Esophagus squamous epithelium (tissue), 5 donors: ENCODE measurements at places on chromosomes 5 and 9.

DNA sequence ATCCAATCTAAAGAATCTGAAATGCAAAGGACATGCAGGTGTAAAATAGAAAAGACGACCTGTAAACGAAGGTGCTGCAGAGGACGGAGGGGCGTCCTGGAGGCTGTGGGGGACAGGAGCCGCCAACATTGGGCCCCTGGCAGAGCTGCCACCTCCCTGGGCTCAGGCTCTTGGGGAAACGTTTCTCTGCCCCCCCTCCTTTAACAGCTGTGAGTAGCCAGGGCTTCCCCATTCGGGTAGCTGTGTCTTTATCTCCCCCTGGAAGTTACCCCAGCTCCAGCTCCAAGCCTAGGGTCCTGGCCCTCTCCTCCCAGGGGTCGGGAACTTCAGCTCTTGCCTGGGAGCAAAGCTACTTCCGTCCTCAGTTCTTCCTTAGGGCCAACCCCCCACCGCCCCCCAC is 51.5 kb downstream of the PSD2 start:
- no peak for DNase-seq

- no peak for DNase-seq
Observed at GRCh38 chr9:12276505-12276904, 416.7 kb upstream of the TYRP1 start.

- no peak for DNase-seq
Observed at GRCh38 chr5:168897387-168898122, 318.4 kb upstream of the PANK3 start.

DNA sequence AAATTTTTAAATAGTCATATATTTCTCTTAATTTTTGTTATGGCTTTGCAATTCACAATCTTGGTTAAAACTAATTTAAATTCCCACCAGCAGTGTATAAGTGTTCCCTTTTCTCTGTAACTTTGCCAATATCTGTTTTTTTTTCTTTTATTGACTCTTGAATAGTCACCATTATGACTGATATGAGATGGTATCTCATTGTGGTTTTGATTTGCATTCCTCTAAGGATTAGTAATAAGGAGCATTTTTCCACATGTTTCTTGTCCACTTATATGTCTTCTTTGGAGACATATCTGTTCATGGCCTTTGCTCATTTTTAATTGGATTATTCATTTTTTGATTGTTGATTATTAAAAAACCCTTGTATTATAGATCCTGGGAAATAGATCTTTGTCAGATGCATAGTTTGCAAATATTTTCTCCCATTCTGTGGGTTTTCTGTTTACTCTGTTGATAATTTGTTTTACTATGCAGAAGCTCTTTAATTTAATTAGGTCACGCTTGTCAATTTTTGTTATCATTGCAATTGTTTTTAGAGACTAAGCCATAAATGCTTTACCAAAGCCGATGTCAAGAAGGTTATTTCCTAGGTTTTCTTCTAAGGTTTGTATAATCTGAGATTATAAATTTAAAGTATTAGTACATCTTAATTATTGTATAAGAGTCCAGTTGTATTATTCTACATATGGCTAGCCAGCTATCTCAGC is 610.9 kb downstream of the CHSY3 start:
- DNase-seq = no peak

DNA sequence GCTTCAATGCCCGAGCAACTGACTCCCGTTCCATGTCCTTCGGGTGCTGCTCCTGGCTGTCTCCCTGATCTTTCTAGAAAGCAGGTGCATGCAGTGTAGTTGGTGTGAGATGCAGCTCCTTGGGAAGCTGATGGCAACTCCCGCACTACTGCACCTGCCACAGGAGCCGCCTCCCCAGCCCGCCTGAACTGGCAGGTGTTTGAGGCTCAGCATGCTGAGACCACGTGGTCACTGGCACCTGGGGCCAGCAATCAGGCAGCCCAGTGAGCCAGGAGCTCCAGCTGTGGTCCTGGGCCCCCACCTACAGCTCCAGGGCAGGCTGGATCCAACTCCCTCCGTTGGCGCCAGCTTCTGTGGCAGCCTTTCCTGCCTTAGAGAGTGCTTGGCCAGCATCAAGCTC is 111.5 kb downstream of the ICE1 start:
- no peak for DNase-seq

DNA sequence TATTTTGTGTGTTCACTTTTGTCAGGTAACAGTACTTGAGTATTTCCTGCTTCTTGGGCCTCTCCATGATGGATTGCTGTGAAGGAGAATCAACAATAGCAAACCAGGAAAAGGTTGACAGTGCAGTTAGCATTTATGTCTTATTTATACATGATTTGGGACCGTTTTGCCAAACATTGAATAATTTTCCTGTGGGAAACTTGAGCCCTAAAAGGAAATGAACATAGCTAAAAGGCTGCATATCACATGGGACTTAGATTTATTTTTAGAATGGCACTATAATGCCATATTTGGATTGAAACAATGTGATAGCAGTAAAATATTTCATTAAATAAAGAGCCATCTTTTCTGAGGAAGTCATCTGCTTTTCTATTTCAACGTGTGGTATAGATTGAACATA is 15.3 kb downstream of the GPR21 start:
- DNase-seq = no peak

- DNase-seq = no peak
Observed at GRCh38 chr5:162323466-162323865, 255.9 kb downstream of the GABRG2 start.

DNA sequence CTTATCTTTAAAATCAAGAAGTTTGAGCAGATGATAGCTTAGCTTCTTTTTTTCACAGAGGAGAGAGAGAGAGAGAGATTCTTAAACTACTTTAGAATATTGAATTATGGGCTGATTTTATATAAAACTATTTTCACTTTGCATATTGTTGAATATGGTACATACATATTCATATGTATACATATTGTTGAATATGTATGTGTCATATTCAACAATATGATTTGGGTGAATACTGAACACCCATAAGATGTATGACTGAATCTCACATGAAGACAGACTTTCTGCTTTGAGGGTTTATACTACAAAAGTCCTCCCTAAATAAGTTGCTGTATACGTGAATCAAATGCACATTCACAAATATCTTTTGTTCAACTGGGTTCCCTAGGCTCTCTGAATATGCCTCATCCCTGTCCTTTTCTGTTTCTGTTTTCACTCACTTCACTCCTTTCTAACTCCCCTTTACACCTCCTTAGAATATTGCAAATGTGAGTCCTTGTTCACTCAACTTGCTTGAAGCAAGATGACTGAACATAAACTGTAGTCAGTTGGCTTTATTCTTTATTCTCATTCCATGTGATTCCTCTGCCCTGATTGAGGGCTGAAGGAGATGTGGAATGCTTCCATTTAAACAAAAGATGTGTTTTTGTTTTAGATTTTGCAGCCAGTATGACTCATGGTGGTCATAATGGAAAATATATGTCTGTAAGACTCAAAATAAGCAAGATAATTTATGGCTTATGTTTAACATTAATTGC is 225.4 kb upstream of the DAB2 start:
- no peak for DNase-seq

- DNase-seq = no peak
Observed at GRCh38 chr9:75188756-75189155, 100.4 kb downstream of the OSTF1 start.

DNA sequence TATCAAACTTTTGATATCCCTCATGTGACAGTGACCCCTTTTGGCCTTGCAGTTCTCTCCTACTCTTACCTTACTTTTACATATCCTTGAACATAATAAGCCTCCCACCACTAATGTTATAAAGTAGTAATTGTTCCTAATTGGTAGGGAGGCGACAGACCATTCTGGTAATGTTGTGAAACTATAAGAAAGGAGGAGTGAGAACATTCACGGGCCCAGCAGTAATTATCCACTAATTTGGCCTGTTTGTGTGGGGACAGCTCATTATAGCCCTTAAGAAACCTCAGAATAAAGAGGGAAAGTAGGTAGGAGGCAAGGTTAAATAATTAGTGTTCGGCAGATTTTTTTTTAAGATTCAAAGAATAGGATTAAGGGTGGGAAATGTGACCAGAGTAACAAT is 1046.5 kb upstream of the ARRDC3 start:
- DNase-seq = no peak

GRCh38 chr9:97772145-97772544 is 75.0 kb upstream of the XPA start:
- no peak for DNase-seq

DNA sequence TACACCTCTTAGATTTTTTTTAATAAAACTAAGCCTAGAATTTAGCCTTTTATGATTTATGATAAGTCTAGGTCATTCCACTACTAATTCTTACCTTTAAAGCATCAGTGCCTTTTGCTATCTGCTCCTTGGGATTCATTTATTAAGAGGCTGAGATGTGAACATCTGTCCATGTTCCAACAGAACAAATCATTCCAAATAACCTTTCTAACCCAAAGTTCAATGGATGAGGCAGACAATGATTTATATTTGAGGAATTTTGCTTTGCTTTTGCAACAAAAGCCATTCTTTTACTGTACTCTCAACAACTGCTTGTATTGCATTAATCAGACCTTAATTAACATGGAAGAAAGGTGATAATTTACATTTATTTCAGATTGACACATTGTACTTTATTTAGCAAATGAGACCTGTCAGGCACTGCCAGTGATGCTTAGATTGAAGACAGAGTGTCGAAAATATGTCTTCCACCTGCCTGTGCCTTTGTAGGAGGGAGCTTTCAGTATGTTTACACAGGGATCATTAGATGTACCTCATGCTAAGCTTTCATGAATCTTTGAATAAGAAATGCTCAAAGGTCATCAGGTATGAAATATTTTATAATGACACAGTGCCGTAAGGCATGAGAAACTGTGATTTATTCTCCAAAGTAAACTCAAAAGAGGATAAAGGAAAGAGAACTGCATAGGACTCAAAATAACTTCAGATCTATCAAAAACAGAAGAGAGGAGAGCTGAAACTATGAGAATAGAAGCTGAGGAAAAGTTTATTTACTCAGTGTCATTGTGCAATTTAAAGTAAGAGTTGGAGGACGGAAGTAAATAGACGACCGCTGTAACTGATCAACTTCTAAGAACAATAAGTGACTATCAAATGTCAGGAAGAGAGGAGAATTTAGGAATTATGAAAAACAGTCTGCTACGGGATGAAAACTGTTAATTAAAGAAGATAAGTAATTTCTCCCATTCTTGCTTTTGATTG is 36.7 kb upstream of the IZUMO3 start:
- DNase-seq = no peak

- DNase-seq = no peak
Observed at GRCh38 chr9:134422301-134423090, 96.2 kb downstream of the RXRA start.

DNA sequence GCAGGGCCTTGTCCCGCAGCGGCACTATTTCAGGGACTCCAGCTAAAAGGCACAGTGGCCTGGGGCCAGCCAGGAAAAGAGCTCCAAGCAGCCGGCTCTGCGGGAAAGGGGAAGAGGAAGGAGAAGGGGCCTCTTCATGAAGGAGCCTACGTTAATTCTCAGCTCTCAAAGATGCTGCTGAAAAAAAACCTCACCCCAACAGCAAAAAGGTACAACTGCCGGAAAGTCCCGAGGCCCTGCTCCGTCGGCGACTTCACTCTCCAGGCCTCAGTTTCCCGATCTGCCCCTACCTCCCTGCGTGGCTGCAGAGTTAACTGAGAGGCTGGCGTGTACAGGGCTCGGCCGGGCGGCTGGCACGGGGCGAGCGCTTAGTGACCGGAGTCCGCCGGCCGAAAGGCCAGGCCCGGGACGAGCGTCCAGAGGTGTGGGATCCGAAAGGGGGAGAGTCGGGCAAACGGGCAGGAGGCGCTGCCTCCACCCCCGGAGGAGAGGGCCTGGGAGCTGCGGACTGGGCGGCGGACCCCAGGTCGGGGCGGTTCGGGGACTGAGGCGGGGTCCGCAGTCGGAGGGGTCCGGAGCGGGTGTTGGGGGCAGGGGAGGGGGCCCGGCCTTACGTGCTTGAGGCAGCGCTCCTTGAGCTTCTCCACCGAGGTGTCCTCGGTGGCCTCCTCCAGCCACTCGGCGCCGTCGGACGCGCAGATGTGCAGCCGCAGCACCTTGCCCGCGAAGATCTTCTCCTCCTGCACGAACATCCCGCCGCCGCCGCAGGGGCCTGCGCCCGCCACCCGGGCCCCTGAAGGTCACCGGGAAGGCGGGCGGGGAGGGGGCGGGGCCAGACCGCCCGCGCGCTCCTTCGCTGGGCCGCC is 529 bp downstream of the UBAC1 start:
- no peak for DNase-seq
